Activated naive CD8-positive, alpha-beta T cell treated with anti-CD3 and anti-CD28 coated beads for 36 hours (primary cell): ENCODE measurements at places on chromosomes 16 and 17. TPM values are rescaled to one million over a fixed set of nuclear protein-coding genes. Genes with fewer than 3 reads are reported as not detected.

The CDK3 gene
- 4.9 TPM for total RNA-seq

The EME2 gene
- total RNA-seq = 20.1 TPM

The MYO1D gene
- total RNA-seq = 7.0 TPM

The TRPV2 gene
- total RNA-seq = 34.4 TPM

The G6PC3 gene
- total RNA-seq = 30.8 TPM

The RNU2-1 gene
- total RNA-seq = 3,764 TPM
